ENCODE measurements at places on chromosomes 7 and 10.

DNA sequence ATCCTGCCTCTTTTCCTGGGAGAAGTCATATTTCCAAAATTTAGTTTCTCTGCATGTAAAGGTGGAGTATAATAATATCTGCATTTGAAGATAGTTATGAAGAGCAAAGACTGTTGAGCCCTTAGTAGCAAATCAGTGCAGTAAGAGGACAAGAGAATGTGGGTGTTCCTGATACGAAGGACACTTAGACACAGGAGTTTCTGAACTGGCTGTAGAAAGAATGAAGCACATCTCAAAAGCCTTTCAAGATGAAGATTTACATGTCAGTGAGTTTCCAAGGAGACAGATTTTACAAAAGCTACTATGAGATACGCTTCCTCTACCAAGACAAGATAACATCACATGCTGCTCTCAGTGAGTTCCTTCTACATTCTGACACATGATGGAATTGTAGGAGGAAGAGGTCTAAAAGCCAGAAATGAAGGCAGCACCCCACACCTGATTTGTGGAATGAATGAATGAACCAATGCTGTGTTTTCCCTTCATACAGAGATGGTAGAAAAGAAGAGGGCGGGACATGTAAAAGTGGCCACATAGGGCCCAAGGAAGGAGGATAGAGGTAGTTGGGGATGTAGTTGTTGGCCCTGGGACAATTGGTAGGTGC lies 173.6 kb upstream of the PDE1C start:
- no peak for DNase-seq

- no peak for DNase-seq
Observed at GRCh38 chr7:142088022-142088714, 23.4 kb upstream of the MGAM2 start.

DNA sequence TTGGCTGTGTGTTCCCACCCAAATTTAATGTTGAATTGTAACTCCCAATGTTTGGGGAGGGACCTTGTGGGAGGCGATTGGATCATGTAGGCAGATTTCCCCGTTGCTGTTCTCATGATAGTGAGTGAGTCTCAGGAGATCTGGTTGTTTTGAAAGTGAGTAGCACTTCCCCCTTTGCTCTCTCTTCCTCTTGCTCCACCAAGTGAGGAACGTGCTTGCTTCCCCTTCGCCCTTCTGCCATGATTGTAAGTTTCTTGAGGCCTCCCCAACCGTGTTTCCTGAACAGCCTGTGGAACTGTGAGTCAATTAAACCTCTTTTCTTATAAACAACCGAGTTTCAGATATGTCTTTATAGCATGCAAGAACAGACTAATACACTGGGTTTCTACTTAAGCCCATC lies 176.3 kb downstream of the CDK14 start:
- no peak for DNase-seq

GRCh38 chr7:144547888-144548287 lies 144.4 kb upstream of the NOBOX start:
- DNase-seq = no peak

DNA sequence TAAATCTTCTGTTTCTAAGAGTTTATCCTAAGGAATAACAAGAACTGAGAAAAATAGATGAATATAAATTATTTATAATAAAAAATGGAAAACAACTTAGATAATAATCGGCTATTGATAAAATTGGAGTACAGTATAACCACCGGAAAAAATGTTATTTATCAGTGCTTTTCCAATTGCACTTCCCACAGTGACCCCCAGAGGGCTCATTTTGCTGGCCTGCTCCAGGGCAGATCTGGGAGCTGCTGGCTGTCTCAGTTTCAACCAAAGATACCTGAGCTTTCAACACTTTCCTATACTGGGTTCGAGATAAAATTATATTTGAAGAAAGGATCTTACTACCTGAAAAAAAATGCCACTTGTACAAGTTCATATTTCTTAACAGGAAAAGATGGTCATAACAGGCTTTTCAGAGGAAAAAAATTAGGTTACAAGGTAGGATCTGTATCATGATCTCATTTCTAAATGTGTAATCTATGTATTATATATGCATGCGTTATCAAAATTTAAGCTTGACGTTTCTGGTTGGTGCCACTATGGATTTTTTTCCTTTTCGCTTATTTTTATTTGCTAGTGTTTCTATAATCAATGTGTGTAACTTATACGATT lies 165.7 kb downstream of the NPSR1 start:
- no peak for DNase-seq

- DNase-seq = no peak
Observed at GRCh38 chr7:113892818-113893217, 26.0 kb downstream of the PPP1R3A start.

DNA sequence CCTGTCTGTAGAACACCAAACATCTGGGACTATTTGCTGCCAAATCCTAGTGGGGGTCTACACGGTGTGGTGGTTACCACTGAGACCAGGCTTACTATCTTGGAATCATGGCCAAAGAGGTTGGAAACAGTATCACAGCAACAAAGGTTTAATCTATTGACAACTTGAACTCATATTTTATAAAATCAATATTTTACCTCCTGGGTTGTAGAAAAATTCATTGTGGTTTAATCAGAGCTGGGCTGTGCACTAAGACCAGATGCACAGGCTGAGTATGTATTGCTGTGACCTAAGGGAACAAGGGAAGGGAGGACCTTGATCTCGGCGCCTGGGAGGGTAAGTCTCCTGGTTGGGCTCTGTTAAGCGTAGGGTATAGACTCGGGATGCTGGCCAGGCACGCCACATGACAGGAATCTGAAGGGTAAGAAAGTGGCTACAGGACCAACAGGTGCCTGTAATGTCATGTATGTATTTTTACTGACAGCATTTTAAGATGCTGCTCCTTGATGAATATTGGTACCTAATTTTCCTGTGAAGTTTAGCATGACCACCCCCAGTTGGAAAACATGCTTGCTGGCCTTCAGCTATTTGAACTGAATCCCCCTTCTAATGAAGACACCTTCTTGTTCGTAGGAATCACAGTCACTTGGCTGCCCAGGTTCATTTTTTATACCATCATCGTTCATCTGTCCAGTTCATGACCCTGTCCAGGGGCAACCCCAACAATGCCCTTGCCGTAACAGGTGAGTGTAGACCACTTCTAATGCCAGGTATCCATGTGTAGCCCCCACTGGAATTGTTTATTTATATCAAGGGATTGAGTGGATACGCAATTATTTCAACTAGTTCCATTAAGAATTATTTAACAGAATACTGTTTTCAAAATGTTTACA lies 79.5 kb downstream of the EZH2 start:
- no peak for DNase-seq

DNA sequence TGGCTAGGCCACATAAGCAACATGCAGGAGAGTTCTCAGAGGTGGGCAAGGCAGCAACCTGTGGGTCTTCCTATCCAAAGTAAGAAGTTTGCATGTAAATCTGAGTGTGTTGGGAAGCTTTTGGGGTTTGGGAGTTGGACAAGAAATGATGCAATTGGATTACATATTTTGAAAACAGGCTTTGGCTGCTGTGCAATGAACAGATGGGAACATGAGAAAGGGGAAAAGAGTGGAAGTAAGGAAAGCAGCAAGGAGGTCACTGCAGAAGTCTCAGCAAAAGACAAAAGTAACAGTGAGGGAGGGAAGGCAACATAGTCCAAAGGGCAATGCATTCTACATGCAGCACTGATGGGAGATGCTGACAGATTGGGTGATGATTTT lies 61.1 kb upstream of the C10orf90 start:
- no peak for DNase-seq
